ENCODE measurements at places on chromosomes 2 and 18.
A peak's percentile ranks its signal among the peaks of the same experiment; 100 is the strongest.

DNA sequence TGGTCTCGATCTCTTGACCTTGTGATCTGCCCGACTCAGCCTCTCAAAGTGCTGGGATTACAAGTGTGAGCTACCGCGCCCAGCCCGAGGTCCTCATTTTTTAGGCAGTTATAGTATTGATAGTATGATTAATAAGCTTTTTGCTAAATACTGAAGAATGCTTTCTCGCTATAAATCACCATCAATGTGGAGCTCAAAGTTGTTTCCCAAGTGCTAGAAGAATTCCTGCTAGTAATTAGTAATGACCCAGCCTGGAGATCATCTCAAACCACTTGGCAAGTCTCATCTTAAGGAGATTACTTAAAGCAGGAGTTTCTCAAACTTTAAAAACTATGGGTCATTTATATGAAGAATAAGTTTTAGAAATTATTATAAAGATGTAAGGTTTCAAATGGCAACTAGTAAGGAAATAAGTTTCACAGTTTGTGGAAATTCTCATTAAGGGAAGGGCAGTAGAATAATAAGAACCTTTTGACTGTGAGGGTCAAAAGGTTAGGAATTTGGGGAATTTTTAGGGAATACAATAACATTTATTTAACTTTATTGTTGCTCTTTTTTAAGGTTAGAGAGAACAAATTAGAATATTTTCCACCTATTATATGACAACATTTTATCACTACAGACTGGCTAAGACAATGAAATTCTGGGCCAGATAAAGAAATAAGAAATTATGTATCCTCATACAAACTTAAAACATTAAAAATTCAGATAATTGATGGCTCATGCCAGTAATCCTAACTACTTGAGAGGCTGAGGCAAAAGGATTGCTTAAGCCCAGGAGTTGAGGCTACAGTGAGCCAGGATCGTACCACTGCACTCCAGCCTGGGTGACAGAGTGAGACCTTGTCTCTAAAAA lies 148.6 kb upstream of the MAP3K20 start:
- DNase-seq: no peak

GRCh38 chr18:11728249-11728648 lies 39.2 kb downstream of the GNAL start:
- no peak for DNase-seq

DNA sequence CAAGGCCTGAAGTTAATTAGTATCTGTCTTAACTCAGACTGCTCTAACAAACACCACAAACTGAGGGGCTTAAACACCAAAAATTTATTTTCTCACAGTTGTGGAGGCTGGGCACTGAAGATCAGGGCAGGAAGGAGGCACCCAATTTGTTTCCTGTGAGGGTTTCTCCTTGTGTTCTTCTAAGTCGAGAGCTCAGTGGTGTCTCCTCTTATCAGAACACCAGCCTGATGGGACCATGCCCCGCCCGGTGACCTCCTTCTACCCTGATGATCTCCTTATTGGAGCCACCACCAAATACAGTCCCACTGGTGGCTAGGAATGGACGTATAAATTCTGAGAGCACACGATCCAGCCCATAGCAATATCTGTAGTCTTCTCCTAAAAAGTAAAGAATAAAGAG lies 20.5 kb downstream of the TMEM18 start:
- DNase-seq: peak; percentile 50

DNA sequence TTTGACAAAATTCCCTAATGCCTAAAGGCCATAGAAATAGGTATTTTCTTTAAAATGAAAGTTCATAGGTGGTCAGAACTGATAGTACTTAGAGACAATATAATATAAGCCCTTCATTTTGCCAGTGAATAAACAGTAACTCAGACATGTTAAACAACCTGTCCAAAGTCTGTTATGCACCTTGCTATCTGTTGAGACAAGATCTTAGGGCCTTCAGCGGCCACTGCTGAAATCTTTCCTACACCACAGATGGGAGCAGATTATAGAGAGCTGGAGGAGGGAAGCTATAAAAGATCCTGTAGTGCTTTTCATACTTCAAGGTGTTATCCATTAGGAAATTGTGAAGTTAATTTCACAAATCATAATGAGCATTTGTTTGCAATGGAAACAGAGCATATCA lies 13.8 kb downstream of the CERKL start:
- no peak for DNase-seq

- DNase-seq: no peak
These were observed 66.5 kb downstream of the THNSL2 start for GRCh38 chr2:88236666-88237065.

GRCh38 chr2:30262716-30263309 lies 31.5 kb downstream of the LBH start:
- DNase-seq: no peak

DNA sequence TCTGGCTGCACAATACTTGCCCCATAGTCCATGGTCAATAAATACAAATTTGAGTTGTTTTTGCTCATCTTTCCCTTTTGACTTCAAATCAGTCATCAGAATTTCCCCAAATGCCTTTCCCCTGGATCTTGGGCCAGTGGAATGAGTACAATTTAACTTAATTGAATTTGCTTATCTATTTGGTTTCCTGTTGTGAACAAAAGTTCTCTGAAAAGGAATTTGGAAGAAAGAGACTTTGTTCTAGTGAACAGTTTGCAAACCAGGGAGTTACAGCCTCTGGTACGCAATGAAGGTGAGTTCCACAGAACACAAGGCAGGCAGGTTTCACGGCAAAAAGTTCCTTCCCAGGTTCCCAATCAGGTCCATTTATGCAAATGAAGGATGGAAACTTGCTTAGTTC lies 1.2 kb upstream of the UGT1A1 start:
- no peak for DNase-seq

- DNase-seq: no peak
These were observed 152.3 kb downstream of the PRPF40A start for GRCh38 chr2:152564754-152565551.

Measured in right atrium auricular region (tissue), 2 donors.